Fibroblast of skin of scalp (primary cell): ENCODE measurements at places on chromosomes 7 and 10.
A peak's percentile ranks its signal among the peaks of the same experiment; 100 is the strongest.

DNA sequence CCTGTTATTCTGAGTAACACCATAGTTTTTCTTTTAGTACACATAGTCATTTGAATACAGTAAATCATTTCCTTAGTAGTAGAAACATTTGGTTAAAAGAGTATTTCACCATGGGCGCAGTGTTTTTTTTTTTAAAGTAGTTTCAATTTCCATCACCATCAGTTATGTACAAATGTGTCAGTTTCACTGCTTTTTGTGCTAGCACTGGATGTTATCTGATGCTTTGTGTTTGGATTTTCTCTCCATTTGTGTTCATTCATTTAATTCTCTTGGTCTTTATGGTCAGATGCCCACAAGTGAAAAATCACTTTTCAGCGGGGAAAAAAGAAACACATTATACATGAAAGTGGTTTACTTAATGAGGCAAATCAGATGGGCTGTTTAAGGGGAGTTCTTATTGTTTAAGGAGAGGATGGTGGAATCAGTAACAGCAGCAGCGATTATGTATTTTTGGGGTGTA lies 16.0 kb upstream of the HK1 start:
- no peak for DNase-seq

GRCh38 chr10:115335366-115335765 lies 242.2 kb downstream of the ATRNL1 start:
- no peak for DNase-seq

DNA sequence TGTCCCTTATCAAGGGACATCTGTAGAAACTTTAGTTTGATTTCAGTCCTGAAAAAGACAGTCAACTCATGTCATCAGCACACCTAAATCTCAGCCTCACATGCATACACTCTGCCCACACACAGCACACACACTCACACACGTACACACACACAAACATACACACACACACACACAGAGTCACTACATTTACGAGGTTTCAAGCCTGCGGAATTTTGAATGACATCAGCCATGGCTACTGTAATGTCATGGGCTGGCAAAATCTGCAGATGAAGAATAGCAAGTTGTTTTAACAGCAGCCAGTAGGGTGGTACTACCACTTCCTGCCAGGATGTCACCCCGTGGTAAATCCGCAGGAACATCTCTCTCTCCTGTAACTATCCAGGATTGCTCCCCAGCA lies 37.1 kb upstream of the EZH2 start:
- no peak for DNase-seq

DNA sequence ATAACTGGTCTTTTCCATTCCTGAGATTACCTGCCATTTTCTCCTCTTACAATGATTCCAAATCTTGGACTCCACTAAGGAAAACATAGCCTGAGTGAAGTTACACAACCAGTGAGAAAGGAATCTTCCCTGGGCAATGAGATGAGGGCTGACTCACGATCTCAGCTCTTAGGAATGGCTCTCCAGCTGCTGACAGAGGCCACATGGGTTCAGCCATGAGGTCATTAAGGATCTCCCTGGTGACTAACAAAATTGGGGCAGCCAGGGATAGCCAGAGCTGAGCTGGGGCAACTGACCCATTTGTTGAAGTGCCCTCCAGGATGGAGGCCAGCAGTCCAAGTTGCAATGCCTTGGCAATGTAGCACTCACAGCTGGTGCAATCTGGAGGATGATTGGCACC lies 78.7 kb upstream of the MKLN1 start:
- peak; percentile 95 for DNase-seq

DNA sequence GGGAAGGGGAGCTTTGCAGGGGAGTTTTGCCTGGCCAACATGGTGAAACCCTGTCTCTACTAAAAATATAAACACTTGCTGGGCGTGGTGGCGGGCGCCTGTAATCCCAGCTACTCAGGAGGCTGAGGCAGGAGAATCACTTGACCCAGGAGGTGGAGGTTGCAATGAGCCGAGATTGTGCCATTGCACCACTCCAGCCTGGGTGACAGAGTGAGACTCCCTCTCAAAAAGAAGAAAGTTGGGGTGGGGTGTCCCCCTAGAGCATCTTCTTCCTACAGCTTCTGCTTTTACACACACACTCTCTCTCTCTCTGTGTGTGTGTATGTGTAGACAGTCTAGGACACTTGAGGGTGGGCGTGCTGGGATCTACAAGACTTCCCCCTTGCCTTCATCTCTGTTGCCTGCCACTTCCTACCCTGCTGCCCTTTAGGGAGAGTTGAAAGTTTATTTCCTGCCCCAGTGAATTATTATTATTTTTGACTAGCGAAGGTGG lies 21.7 kb downstream of the PLAU start:
- DNase-seq = no peak

- peak; percentile 69 for DNase-seq
Observed at GRCh38 chr10:28241741-28242399, 61.0 kb downstream of the MPP7 start.

GRCh38 chr10:35438718-35439571 lies 102.6 kb downstream of the CCNY start:
- DNase-seq = no peak

GRCh38 chr7:124940306-124940705 lies 10.7 kb upstream of the POT1 start:
- no peak for DNase-seq

- no peak for DNase-seq
Observed at GRCh38 chr7:83001362-83002040, 161.2 kb downstream of the PCLO start.

GRCh38 chr10:69407621-69408301 lies 9.0 kb downstream of the TACR2 start:
- no peak for DNase-seq

- DNase-seq = no peak
Observed at GRCh38 chr10:56346845-56347415, 14.1 kb downstream of the ZWINT start.

DNA sequence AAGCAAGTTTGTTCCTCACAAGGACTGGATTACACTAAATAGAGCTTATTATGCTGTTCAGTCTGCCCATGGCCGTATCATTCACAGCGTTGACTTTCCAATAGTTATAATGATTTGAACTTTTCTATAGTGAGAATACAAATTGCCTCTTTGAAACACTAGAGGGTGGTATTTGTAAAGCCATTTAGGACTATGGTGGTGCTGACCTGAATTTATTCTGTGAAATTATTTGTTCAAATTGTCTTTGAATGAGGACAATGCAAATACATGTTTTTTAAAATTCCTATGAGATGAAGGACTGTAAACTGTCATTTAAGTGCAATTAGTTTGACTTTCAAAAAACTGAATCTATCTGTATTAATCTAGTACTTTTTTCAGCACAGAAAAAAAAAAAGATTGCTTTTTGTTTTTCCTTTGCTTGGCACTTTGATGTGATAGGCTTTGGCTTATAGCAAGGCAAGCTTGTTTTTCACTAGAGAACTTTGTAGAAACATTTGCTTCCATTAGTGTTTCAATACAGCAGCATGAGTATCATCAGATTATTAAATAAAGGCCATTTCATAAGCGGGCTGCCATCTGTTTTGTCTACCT lies 122.7 kb upstream of the TMEM229A start:
- peak; percentile 13 for DNase-seq

- peak; percentile 36 for DNase-seq
Observed at GRCh38 chr7:100568896-100569844, 4.5 kb downstream of the SAP25 start.

DNA sequence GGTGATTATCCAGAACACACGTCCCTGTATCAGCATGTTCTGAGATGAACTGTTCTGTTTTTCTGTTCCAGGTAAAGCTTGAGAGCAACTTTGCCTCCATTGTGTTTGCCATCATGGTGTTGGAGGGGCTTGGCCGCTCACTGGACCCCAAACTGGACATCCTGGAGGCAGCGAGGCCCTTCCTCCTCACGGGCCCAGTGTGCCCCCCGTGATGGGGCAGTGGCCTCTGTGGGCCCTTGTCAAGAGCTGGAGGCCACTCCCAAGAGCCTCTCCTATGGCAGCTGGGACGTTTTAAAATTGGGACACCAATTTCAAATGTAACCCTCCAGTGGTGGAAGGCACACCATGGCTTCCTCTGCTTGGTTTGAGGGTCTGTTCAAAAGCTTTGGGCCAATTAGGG lies 1.9 kb upstream of the NDUFB2 start:
- DNase-seq = no peak

DNA sequence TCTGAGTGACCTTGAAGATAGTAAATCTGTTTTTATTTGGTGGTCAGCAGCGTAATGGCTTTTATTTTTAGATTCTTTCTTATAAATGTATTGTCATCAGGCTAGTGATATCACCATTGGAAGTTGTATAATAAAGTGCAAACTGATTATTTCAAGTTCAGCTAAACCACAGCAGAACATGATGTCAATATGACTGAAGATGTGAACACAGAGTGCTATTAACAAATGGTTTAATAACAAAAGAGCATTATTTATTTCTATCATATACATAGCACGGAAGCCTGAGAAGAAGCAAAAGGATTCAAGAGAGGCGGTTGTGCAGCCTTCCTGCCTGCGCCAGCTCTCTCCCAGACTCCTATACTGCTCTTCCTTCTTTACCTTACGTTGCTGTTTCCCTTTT lies 142.7 kb downstream of the SDK1 start:
- no peak for DNase-seq

GRCh38 chr7:140175221-140176121 lies 1.3 kb downstream of the KDM7A start:
- peak; percentile 95 for DNase-seq

GRCh38 chr7:138825049-138825721 lies 27.2 kb upstream of the ATP6V0A4 start:
- no peak for DNase-seq

DNA sequence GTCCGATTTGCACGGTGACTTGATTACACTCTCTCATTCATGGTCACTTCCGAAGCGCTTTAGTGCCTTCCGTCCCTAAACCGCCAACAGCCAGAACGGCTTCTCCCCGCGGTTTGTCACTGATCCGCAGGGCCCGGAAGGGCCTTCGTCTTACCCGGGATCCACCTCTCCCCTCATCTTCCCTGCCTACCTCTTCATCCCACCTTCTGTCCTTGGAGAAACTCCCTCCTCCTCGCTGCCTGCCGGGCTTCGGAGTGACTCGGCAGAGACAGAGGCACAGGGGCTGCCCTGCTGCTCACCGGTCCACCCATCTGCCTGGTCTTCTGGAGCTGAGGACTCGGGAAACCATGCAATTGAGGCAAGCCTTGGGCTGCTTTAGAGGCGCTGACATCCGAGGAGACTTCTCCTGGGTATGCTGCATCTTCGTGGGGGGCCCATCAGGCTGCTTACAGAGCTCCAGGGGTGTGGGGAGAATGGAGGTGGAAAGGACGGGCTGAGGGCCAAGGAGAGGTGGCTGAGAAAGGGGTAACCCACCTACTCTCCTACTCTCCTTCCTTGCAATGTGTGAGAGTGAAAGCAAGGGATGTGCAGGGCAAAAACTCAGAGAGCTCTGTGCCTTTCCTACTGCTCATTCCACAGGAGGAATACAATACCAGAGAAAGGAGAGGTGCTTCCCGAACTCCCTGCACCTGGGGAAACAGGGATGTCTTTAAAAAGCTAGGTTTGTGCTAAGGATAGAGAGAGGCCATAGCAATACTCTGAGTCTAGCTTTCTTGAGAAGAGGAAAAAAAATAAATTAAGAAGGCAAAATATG lies 1.0 kb upstream of the HOXA11 start:
- no peak for DNase-seq

GRCh38 chr7:23469150-23469960 lies 936 bp downstream of the IGF2BP3 start:
- peak; percentile 20 for DNase-seq

DNA sequence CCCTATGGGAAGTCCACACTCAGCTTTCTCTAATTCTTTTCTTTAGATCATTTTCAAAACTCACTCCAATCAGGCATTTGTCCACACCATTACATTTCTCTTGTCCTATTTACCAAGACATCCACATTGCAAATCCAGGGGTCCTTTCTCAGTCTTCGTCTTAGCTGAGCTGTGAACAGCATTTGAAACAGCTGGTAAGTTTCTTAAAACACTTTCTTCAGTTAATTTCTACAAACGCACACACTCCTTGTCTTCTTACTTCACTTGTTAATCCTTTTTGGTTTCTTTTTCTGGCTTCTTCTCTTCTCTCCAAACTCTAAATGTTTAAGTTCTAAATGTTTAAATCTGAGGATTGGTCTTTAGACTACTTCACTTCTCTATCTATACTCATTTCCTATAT lies 769.3 kb downstream of the PHTF2 start:
- DNase-seq = no peak

- DNase-seq = no peak
Observed at GRCh38 chr7:26397332-26397731, 105.7 kb downstream of the SNX10 start.

GRCh38 chr7:74173074-74173473 lies 1.1 kb upstream of the EIF4H start:
- no peak for DNase-seq

GRCh38 chr10:13404791-13405190 lies 56.7 kb upstream of the SEPHS1 start:
- no peak for DNase-seq

DNA sequence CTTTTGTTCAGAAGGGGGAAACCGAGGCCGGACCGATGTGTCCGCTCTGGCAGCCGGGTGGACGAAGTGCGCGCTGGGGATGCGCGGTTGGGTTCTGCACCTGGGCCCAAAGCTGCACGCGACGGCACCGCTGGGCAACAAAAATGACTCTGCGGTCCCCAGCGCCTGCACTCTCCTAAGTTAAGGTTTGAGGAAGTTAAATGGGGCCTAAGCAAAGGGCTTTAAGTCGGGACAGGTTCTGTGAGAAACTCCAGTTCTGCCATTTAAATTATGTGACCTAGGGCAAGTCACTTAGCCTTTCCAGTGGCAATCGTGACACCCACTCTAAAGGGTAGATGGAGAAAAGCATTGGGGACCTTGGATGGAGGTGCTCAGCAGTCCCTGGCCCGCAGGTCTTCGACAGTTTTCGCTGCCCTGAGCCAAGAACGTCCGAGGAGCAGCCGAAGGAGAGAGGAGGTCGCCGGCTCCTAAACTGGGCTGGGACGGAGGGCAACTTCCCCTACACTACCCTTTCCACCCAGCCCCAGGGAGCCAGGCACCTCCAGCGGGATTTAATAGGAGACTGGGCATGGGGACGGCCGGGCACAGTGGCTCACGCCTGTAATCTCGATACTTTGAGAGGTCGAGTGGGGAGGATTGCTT lies 534 bp upstream of the ACBD5 start:
- DNase-seq = peak; percentile 7

DNA sequence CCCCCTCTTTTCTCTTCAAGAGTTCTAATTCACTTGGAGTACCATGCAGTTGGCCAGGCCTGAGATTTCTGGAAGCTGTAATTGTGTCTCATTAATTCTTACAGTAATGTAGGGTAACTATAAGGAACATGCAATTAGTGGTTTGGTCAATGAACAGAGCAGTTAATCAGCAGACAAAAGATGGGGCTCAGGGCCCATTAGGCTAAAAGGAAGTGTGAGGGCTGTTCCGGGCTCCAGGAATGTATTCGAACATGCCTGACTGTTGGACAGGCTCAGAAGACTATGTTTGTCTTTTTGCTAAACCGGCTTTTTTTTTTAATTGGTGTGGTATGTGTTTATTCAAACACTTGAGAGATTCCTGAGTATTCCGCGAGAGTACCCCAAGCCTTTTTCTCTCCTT lies 42.5 kb upstream of the FZD8 start:
- no peak for DNase-seq

DNA sequence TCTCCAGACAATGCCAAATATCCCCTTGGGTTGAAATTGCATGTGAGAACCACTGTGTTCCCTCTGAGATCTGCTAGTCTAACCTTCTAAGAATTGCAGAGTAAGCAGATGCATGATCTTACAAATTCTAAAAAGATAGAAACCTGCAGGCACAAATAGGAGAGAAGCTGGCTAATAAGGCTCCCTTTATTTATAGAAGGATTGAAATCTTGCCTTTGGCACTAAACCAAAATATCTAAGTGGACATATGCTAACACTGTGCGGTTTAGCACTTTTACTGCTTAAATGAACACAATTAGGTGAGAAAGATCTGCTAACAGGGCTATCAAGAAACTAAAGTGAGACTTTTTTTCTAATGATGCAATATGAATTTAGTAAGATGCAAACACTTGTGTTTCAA lies 225.5 kb downstream of the DOCK4 start:
- DNase-seq = no peak
